Lung (tissue), 17 donors: ENCODE measurements at places on chromosomes 6 and 20.

GRCh38 chr6:112038756-112039430, 15.0 kb upstream of the CCN6 start:
- DNase-seq, result no peak

- DNase-seq, result no peak
Observed at GRCh38 chr20:38418509-38419204, 16.5 kb downstream of the SNHG17 start.

DNA sequence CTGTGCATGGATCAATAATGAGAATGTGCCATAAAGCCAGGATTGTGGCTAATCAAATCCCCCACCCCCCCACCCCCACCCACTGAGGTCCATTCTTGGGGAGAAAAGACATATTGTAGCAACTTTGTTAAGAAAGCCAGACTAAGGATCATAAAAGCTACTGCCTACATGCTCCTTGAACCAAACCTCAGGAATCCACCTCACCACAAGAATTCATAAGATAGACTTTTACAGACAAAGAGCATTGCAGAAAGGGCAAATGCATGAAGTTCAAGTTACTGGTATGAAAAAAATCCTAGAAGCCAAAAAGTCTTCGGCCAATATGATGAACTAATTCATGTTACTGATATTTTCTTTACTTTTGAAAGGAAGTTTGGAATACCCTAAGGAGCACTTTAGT, 187.9 kb upstream of the ARID1B start:
- DNase-seq, result no peak

- DNase-seq, result no peak
Observed at GRCh38 chr6:119602215-119603178, 252.9 kb upstream of the MAN1A1 start.

GRCh38 chr6:162260027-162260426, 467.5 kb downstream of the PRKN start:
- no peak for DNase-seq

DNA sequence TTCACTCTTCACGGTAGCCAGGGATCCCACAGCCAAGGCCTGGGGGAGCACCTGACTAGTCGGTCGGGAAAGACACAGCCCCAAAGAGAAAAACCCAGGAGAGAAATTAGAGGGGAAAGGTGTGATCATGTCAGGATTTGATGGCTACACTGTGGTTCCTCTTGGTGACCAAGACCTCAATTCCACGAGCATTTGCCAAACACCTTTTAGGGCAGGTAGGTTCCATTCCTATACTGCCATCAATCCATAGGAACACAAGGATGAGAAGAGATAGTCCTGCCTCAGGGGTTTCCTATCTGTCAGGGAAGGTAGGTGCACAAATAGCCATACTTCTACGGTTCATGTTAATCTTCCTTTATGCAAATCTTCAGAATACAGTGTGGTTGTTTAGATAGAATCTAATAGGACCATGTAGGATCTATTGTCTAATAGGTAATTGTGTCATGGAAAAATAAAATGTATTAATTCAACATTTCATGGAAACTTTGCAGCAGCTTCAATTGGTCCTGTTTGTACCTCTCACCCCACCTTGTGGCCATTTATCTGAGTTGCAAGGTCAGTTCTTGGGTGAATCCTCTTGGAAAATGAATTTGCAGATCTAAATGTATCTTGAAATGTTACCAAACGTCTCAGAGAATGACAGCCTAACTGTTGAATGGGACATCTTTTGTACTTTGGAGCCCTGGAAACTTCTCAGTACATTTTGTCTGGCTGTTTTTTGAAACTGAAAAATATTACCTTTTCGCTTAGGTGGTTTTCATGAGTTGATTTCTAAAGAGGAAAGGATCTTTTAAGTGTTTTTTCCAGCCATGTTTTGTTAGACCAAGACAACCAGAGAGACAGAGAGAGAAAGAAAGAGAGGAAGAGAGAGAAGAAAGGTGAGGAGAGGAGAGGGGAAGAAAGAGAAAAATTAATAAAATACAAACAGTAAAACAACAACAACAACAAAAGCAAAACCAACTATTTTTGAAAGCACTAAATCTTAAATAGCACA, 33.7 kb upstream of the IYD start:
- DNase-seq, result peak; percentile 85

DNA sequence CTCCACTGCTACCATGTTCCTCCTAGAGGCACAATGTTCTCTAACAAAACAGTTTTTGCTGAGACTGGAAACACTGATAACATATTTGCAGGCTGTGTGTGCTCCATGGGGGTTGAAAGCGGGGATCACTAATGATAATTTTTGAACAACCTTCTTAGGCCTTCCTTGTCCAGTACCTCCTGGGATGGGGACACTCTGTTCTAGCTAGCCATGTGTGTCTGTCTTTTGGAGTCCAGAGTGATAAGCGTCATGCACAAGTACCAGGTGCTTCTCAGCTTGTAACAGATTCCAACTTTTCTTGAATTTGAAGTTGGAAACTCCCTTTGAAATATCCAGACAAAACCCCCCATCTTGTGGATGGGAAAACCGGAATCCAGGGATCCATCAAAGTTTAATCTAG, 15.2 kb downstream of the PI3 start:
- DNase-seq, result no peak

DNA sequence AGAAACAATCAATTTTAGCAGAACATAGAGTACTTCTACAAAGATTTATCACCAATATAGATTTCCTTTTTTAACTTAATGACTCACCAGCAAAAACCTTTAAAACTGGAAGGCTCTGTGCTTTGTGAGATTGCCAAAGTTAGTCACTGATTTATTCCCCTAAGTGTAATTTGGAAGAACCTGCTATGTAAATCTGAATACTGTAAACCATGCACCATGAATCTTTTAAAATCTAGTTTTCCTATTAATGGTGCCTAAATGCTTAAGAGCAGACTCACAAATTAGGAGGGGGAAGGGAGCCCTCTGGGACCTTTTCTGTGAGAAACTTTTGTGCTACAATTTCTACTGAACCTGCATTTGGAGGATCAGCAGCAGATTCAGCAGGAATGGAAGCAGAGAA, 57.8 kb upstream of the PNRC1 start:
- DNase-seq, result no peak

DNA sequence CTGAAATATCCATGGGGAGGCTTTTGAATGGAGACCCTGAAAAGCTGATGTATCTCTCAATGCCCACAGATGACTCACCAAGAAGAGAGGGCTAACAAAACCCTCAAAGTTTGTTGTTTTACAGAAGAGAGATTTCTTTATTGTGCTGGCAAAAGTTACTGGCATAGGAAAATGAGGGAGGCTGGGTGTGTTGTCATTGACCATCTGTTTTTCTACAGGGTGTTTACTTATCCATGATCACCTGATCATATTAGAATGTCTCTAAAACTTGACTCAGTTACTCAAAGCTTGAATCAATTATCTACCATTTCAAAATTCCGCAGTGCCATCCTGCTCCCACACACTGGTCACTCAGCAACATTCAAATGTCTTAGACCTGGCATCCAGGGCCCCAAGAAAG, 9.8 kb downstream of the NCOA6 start:
- DNase-seq, result no peak

- no peak for DNase-seq
Observed at GRCh38 chr6:31247813-31248212, 24.1 kb downstream of the HLA-C start.

GRCh38 chr20:44491635-44492395, 16.1 kb downstream of the TTPAL start:
- no peak for DNase-seq

- DNase-seq, result peak; percentile 75
Observed at GRCh38 chr20:46302106-46302505, 6.2 kb downstream of the CDH22 start.

- DNase-seq, result peak; percentile 34
Observed at GRCh38 chr6:137883400-137884148, 16.5 kb downstream of the TNFAIP3 start.

DNA sequence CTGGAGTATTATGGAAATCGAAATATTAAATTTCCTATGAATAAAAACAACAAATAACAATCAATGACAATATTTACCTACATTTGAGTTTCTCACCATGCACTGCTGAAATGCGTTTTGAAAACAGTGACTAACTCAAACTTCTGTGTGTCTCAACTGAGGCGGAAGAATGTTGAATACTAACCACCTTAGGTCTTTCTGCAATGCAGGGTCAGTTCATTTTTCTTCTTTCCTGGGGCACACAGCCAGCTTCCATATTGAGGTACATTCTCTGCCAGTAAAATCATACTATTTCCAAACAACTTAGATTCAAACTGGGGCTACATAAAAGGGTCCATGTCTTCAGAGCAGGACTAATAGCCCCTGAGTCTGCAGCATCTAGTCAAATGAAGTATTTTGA, 310.1 kb downstream of the UTRN start:
- no peak for DNase-seq

DNA sequence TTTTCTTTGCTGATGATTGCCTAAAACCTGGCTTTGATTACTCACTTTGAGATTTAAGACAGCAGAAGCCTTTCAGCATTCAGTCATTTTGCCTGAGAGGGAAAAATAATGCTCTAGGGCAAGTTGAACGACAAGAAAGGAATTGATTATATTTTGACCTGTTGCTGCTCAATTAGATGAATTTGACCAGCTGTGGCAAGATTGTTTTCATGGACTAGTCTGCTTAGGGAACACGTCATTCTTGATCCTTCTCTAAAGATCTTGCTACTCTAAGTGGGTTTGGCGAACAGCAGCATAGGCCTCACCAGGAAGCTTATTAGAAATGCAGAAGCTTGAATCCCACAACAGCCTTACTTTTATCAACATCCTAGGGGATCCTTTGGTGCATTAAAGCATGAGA, 59.7 kb upstream of the PHACTR1 start:
- DNase-seq, result no peak

- peak; percentile 69 for DNase-seq
Observed at GRCh38 chr6:36104836-36105235, 25.5 kb upstream of the MAPK13 start.

DNA sequence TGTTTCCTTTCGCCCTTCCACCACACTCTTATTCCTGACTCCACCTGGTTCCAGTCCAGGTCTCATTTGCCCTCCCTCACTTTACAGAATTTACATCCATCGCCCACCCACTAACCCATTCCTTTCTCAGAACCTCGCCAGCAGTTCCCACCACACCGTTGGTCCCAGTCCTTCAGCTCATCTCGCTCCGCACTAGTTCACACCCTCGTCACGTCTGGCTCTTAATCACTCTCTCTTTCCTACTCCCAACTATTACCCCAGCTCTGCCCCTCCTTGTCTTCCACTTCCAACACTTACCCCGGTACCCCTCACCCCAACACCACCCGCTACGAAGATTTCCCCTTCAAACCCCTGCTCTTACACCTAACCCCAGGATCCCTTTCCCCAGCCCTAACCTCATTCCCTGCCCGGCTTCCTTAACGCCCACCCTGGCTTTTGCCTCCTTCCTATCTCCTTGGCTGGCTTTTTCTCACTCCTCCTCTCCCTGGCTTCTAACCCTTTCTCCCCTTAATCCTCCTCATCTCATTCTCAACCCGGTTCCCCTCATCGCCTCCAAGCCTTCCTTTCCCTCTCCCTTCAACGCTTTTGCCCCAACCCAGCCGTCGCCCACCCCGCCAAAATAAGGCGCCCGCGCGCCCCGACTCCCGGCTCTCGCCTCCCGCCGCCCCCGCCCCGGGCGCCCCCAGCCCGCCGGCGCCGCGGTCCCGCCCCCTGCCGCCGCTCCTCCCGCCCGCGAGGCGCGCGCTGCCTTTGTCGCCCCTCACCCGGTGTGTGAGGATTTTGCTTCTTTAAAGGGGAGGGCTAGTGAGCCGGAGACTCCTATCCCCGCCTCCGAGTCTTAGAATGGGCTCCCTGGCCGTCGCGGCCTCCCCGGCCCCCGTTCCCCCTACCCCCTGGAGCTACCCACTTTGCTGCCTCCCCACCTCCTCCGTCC, 542 bp downstream of the USP49 start:
- DNase-seq, result peak; percentile 21

DNA sequence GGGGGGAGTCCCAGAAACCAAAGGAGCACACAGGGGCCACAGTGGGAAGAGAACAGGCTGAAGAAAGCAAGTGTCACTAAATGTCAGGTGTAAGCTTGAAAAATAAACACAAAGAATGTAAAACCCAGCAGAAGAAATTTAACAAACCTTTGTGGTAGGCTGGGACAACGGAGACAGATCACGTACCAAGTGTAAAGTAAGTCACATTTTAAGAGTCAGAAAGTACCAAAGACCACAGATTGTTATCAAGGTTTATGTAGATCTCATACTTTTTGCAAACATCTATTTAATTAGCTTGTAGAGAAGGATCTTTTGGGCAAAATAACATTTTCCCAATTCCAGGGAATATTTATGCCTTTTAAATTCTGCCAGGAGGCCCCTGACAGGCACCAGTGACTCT, 1.6 kb downstream of the CLIC5 start:
- DNase-seq, result no peak

GRCh38 chr6:13250703-13251102, 77.6 kb downstream of the TBC1D7 start:
- no peak for DNase-seq

DNA sequence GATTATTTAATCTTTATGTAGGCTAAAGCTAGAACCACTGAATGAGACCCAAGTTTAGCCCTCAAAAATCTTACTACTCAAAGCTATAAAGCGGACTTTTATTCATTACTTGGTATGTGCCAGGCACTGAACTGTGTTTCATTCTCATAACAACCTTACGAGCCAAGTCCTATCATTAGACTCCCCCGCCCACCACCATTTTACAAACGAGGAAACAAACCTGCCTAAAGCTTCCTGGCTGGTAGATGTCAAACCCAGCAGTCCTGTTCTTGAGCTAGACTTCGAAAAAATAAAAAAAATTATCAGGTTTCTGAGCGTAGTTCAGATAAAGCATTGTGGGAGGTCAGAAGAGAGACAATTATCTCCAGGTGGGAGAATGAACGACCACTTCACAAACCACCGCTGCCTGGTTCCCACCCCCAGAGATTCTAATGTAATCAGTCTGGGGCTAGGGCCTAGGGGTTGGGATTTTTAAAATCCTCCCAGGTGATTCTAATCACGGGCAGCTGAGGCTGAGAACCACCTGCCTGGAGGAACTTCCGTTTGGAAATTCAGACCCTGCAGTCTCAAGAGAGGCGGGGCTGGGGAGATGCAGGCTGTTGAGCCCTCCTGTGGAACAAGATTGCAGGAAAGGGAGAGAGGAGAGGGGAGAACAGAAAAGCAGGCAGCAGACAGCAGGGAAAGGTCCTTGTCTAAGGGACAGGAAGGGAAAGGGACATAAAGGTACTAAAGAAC, 8.6 kb downstream of the ADTRP start:
- no peak for DNase-seq
